Stimulated activated CD8-positive, alpha-beta memory T cell treated with anti-CD3 and anti-CD28 coated beads, Interleukin-2, amount 100 ng/mL, for 1 hour (primary cell): ENCODE measurements at places on chromosomes 5 and 9.

- DNase-seq: no peak
Observed at GRCh38 chr9:127218818-127219217, 45.8 kb upstream of the GARNL3 start.

DNA sequence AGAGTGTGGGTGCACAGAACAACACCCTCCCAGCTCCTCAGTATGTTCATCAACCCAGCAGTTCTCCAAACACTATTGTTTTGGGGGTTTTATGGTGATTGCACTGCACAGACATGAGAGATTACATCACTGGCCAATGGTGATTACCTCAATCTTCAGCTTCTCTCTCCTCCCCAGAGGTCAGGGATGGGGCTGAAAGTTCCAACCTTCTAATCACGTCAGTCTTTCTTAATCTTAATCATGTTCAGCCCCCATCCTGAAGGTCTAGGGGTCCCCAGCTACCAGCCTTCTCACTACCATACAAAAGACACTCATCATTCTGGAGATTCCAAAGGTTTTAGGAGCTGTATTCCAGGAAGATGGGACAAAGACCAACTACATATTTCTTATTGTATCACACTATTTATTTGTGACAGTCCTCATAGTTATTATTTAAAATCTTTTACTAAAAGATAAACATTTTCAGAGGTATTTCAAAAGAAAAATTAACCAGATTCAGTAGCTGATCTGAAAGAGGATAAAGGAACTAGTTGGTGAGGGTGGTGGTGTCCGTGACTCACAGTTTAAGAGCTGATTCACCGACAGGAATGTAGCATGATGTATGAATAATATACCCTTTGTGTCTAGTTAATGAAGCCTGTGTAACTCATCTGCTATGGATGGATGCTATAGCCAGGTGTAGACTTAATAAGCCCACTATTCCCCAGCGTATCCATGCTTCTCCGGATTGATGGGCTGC, 35.6 kb downstream of the RASEF start:
- no peak for DNase-seq

GRCh38 chr5:61465066-61465465, 133.0 kb downstream of the ZSWIM6 start:
- no peak for DNase-seq

DNA sequence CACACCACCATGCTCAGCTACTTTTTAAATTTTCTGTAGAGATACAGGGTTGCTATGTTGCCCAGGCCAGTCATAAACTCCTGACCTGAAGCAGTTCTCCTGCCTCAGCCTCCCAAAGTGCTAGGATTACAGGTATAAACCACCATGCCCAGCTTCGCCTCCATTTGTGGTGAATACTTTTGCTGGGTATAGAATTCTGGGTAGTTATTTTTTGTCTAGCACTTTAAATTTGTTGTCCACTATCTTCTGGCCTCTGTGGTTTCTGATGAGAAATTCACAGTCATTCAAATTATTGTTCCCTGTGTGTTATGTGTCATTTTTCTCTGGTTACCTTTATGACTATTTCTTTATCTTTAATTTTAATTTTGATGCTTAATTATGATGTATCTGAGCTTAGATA, 57.7 kb upstream of the EXOC3 start:
- DNase-seq: no peak

DNA sequence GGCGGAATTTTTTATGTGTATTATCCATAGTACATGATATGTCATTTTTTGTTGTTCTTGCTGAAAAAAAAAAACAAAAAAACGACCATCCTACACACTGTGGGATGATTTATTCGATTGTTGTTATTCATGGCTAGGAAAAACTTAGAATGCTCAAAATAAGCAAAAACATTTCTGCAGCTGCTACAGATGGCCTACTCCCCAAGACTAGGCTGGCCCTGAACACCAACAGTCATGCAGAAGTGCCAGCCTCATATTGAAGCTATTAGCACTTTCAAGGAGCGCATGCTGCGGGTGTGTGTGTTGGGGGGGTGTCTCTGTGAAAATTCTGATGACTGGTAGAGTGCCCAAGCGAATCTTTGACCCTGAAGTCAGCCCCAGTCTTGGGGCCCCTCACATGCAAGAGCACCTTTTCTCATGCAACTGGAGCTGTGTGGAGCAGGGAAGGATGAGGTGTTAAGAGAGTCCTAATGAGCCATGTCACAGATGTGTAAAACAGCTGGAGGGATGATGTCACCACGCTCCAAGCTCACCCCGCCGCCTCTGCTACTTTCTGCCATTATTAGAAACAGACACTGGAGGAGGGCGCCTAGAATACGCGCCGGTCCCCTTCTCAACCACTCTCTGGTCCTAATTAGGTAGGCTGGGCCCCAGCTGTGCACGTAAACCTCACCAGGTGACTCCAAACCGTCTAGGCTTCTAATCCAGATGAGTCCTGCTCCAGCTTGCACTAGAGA, 61.0 kb upstream of the SMIM23 start:
- no peak for DNase-seq

GRCh38 chr5:54807421-54807820, 178.0 kb downstream of the ESM1 start:
- DNase-seq: no peak

- no peak for DNase-seq
Observed at GRCh38 chr5:125044491-125045282, 298.2 kb upstream of the ZNF608 start.

- no peak for DNase-seq
Observed at GRCh38 chr5:123474228-123474627, 37.7 kb upstream of the CSNK1G3 start.

DNA sequence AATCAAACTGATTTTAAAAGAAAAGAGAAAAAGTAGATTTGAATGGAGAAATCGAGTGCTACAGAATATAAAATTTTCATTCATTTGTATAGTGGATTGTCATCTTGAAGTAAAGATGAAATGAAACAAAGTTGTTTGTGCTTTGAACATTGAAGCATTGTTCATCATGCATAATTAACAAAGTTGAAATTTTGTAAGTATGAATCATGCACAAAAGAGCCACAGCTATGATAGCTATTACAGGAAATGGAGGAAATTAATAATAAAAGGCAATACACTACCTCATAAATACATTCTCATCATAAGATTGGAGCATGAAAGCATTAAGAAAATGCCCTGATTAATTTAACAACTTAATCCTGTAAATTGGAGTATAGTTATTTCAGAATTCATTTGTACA, 153.4 kb upstream of the TLX3 start:
- no peak for DNase-seq

DNA sequence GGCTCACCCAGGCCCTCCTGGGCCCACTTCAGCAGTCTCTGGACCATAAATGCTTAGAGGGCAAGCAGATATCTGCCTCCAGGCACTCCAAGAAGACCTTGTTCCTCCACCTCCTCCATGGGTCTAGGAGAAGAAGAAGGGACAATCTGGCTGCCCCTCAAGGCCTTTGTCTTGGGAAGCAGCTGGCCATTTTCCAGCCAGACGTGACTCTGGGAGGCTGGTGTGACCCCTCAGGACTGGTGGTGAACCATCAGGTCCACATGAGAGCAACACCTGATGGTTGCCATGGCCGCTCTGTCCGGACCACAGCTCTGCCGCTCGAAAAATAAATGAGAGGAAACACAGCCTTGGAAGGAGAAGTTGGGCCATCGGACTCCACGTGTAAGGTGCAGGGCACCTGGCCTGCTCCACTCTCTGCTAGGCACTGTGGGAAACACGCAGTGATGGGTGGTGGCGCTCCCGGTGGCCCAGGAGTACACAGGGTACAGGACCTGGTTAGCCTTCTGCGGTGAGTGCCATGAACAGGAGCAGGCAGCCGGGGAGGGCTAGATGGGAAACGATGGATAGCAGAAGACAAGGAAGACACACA, 3.0 kb upstream of the COL5A1 start:
- no peak for DNase-seq

- DNase-seq: no peak
Observed at GRCh38 chr5:93874080-93874479, 132.7 kb upstream of the POU5F2 start.

- DNase-seq: no peak
Observed at GRCh38 chr5:123997064-123997461, 485.1 kb downstream of the CSNK1G3 start.

GRCh38 chr5:73751254-73751914, 125.4 kb downstream of the ARHGEF28 start:
- DNase-seq: no peak
